ENCODE measurements at places on chromosomes 3 and 15.

- DNase-seq, result no peak
These were observed 85.9 kb upstream of the PRR23E start for GRCh38 chr3:127107002-127107401.

DNA sequence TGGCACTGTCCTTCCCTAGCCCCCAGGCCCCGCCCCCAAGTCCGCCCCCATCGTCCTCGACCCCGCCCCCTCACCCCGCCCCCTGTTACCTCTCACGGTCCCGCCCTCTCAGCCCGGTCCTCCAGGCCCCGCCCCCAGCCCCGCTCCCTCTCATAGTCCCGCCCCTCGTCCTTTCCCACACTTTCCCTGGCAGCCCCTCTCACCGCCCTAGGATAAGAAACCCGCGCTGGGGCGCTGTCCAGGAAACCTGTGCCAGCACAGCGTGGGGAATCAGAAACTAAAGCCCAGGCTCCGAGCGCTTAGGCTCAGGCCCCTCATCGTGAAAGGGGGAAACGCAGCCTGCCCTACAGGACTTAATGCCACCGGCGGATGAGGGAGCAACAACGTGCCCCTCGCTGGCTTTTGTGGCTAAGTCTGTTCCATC, 20.9 kb downstream of the TRPM1 start:
- no peak for DNase-seq

- DNase-seq, result no peak
These were observed 11.3 kb downstream of the CISH start for GRCh38 chr3:50600141-50600753.

GRCh38 chr15:49843725-49844124, 222.9 kb downstream of the DTWD1 start:
- DNase-seq, result no peak

GRCh38 chr15:63554337-63554927, 42.8 kb upstream of the FBXL22 start:
- no peak for DNase-seq

- no peak for DNase-seq
These were observed 12.3 kb upstream of the PHLDB2 start for GRCh38 chr3:111846717-111847116.

GRCh38 chr3:134291319-134292254, 40.9 kb upstream of the RYK start:
- no peak for DNase-seq

GRCh38 chr3:187227658-187228258, 30.5 kb downstream of the RTP1 start:
- no peak for DNase-seq

DNA sequence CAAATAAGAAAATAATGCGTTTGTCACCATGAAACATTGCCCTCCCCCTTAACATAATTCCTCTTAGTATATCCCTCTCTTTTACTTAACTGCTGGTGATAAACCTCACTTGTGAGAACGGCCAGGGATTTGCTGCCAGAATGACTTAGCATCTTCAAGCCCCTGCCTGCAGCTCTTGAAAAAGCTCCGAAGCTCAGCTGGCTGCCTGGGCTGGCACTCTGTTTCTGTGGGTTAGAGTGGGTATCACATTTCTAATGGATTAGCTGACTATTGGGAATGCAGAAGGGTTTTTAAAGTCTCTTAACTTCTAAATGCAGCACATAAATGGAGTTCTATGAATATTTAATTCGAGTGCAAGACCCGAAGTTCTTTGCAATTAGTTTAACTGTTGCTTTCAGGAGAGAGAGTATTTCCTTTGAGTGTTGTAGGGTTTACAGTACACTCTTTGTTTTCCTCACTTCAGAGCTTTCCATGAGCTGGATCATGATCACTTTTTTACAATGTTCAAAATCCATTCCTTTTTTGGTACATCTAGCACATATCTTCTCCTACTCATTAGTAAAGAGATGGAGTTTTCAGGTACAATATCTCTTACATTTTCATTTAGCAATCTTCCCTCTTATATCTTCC, 124.7 kb upstream of the RBMS3 start:
- no peak for DNase-seq

- no peak for DNase-seq
These were observed 138.5 kb downstream of the TIGIT start for GRCh38 chr3:114432310-114432709.

GRCh38 chr3:187327845-187328244, 36.3 kb upstream of the MASP1 start:
- no peak for DNase-seq

- DNase-seq, result no peak
These were observed 49.0 kb downstream of the PBRM1 start for GRCh38 chr3:52636673-52637072.

DNA sequence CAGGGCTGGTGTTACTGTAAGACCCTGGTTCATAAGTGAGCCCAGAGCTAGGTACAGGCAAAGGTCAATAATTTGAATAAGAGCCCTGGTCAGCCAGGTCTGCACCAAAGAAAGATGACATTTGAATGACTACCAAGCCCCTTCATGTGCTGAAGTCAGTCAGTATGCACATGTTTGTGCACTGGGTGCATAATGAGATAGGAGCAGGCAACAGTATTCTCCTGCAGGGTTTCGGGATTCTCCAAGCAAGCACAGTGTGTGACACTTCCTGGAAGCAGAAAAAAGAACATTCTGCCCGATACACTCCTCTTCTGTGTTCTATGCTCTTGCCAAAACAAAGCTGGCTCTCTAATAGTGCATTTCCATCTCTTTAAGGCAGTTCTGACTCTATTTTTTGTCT, 5.5 kb upstream of the IMPDH2 start:
- no peak for DNase-seq

DNA sequence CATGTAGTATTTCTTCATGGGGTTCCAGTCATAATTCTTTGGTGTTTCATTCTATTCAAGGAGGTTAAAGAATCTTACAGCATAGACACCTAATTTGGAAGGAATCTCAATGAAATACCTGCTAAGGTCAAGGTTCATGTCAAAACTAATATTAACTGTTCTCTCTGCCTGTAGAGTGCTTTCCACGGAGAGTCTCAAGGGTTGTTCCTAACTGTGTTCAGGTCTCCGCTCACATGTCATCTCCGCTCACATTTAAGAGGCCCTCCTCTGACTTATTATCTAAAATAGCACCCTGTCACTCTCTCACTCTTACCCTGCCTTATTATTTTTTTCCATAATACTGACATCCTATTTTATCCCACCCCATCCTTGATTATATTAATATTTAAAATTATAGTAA, 239.9 kb downstream of the RBMS3 start:
- DNase-seq, result no peak

DNA sequence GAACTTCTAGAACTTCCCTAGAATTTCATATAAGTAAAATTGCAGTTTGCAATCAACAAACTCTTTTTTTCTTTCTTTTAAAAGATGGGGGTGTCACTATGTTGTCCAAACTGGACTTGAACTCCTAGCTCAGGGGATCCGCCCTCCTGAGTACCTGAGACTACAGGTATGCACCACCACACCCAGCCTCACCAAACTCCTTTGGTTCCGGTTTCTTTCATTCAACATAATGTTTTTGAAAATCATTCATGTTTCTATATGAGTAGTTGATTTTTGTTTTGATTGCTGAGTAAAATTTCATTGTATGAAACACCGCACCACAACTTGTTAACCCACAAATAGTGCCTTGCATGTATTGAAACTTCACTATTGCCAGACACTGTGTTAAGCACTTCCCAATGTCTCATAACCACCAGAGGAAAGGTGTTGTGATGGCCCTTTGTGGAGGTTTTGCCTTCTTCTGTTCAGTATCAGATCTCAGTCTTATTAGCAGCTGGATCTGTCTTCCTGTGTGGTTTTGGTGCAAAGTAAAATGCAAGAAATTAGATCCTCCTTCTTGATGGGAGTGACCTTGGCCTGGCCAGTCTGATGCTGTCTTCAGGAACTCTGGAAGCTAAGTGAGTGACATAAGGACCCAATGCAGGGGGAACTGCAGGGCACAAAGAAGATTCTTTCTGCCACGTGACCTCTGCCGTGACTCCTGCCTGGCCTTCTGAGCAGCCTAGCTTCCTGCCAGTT, 78.8 kb upstream of the UBE2E1 start:
- no peak for DNase-seq

GRCh38 chr3:48422681-48423080, 7.2 kb downstream of the PLXNB1 start:
- no peak for DNase-seq

Measured in activated T-helper 9 cell treated with anti-CD3 and anti-CD28 coated beads, Interleukin-2, amount 50 U/mL, for 16 hours (primary cell).